CD4-positive, alpha-beta T cell treated with Interleukin-12 subunit alpha and Interleukin-12 subunit beta, for 1 hour (primary cell): ENCODE measurements at places on chromosomes 12 and 14.

- no peak for DNase-seq
Measured at GRCh38 chr14:92247341-92247740, 75.6 kb upstream of the SLC24A4 start.

DNA sequence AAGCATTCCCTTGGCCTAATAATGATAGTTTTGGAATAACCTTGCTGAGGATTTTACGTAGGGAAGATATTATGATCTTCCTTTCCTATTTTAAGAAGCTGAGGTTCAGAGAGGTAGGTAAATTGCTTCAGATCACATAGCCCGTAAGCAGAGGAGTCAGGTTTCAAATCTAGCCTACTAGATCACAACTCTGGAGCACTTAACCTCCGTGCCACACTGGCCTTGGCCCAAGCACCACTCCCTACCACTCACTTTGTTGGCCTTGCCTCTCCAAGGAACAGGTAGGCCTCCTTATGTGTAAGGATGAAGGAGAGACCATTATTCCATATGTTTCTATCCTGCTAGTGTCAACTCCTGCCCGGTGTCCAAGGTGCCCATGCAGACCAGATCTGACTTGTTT, 12.4 kb upstream of the ACOT1 start:
- no peak for DNase-seq

- DNase-seq = no peak
Measured at GRCh38 chr14:79842270-79842669, 369.0 kb downstream of the DIO2 start.

DNA sequence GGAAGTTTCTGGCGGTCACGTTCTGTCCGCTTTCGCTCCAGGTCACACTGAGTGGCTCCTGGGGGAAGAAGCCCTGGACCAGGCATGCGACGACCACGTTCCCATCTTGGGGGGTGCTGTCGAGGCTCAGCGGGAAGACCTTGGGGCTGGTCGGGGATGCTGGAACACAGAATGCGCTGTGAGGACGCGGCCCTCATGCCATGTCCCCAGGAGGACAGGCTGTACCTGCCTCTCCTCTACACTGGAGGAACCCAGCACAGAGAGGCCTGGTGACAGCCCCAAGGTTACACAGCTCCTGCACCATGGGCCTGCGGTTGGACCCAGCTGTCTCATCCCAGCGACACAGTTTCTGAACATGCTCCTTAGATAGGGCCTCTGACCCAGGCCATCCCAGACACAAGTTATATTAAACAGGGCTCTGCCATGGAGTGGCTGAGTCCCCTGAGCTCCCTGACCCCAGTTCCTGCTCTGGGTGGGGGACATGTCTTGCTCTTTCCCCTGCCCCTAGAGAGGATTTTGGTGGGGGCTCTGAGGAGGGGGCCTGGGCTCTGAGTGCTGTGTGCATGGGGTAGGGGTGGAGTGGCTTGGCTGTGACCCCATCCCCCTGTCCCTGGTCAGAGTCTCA, 62.0 kb downstream of the TMEM121 start:
- DNase-seq = no peak

DNA sequence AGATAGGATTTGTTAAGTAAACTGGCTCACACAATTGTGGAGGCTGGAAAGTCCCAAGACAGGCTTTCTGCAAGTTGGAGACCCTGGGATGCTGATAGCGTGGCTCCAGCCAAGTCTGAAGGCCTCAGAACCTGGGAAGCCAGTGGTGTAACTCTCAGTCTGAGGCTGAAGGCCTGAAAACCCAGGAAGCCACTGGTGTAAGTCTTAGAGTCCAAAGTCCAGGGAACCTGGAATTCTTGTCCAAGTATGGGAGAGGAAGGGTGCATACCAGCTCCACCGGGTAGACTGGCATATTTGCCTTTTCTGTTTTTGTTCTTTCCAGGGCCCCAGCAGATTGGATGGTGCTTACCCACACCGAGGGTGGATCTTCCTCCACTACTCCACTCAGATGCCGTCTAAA, 18.1 kb downstream of the GMFB start:
- no peak for DNase-seq

DNA sequence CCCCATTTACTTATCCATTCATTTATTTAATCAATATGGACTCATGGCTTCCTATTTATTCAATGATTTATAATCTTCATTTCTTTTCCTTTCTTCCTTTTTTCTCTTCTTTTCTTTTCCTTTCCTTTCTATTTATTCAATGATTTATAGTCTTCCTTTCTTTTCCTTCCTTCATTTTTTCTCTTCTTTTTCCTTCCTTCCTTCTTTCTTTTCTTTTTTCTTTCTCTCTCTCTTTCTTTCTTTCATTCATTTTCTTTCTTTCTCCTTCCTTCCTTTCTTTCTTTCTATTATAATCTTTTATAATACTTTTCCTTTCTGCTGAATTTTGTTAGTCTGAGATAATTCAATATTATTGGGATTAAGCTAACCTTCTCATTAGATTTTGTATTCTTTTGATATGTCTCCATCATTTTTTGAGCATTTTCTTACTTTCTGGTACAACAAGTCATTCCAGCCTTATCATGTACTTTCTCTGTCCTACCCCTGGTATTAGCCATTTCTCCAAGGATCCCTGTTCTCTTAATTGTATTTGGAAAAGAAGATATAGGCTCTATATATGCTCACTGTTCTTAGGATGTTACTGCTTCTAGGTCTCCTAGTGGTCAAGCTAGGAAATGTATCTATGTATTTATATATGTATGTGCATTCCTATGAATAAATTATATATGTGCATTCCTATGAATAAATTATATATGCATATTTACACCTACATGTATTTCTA, 12.1 kb downstream of the LACRT start:
- DNase-seq = no peak

DNA sequence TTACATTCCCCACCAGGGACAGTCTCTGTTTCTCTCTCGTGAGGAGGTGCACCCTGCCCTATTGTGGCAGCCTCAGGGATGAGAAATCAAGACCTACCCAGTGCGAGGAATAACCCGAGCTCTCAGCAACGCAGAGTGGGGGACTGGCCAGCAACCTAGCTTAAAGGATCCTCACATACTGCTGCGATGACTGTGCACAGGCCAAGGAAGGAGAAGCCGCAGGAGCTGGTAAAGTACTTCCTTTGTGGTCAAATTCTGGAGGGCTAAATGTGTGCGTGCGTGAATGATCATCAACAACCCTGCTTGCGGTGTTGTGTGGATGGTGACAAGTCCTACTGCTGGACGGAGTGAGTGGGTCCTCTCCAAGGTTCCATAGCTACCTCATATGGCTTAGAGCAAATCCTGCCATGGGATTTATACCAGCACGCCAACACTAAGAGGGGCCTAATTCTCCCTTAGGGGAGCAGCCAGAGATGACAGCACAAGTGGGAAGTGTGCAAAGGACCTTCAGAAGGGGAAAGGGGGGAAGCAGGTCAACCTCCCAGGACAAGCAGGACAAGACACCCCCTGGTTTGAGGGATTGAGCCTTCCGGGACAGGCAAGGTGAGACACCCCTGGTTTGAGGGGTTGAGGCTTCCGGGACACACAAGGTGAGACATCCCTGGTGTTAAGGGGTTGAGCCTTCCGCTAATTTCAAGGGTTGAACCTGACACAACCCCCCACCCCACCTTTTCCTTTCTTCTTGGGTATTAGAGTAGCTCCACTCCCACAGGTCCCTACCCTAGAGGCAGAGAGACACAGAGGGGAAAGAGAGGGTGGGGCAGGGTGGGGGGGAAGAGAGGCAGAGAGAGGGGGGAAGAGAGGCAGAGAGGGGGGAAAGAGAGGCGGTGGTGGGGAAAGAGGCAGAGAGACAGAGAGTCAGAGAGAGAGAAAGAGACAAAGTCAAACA, 58.8 kb upstream of the AP4S1 start:
- DNase-seq = no peak

DNA sequence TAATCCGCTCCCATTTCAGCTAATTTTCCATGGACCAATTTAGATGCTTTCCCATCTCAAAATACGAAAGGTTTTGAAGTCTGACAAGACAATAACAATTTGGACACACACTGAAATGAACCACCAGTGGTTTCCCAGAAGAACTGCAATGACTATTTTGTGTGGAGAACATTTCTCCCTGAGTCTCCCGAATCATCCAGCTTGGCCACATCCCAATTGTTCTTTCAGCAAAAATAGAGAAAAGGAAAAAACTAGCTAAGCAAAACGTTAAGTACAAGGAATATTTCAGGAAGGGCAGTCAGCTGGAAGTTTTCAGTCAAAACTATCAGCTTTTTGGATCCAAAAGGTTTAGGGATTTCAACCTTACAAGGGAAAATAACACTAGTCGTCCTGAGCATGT, 390.6 kb downstream of the KCNH5 start:
- no peak for DNase-seq

- DNase-seq = no peak
Measured at GRCh38 chr12:88553941-88554658, 26.2 kb downstream of the KITLG start.

DNA sequence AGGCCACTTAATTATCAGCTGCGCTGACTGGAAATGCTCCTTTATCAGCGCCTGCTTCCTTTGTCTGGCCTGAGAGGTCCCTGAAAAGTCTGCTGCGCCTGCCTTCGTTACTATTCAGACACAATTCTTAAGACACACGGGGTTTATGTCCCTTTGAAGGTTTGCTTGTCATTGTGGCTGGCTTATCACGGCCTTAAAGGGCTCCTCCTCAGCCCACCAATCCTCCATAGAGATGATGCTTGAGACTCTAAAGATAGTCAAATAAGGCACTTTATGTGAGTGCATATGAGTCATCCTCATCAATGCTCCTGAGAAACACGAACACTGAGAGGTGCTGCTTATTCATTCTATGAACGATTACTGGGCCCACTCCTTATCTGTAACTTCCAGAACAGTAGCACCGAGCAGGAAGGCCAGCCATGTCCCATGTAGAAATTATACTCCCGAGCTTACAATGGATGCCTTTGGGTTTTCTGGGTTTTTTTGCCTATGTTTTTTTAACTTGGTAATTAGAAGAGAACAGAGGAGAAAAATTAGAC, 1268.2 kb upstream of the TMEM132C start:
- DNase-seq = no peak

DNA sequence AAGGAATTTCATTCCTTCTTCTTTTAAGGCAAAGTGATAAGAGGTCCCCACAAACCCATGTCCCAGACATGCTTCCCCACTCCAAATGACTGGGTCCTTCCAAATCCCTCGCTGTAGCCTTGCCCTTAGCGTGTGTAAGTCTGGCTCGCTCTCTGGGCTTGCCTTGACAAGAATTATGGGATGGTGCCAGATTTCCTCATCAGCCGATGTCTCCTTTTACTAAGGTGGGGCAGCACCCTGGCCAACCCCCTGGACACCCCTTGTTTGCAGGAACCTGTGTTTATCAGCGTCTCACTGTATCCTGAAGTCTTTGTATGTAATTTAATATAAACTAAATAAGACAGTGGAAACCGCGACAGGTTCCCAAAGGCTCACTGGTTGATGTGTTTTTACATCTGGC, 493.3 kb downstream of the EGLN3 start:
- no peak for DNase-seq

DNA sequence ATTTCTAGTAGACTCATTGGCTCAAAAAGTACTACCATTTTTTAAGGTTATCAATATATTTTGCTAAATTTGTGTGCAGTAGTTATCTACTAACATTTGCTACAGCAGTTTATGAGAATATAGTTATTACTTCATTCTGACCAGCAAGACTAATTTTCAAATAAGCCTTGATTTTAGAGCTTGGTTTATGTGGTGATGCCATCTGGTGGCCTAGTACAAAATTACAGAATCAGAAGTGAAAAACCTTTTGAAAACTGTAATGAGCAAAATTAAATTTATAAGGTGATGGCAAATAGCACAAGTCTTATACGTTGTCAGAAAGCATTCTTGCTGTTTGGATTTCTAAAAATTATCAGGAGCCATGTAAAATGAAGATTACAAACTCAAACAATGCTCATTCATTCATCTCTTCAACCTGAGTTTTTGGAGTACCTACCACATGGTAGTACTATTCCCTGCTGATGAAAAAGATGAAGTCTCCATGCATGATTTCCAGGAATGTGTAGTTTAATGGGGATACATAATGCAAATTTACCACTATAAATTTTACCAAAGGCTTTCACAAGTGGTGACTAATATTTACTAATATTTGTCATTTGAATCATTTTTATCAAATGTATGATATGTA, 51.0 kb downstream of the MAGOHB start:
- peak; percentile 67 for DNase-seq
